ENCODE measurements at places on chromosomes 12 and 14.
A peak's percentile ranks its signal among the peaks of the same experiment; 100 is the strongest.

- no peak for DNase-seq
These were observed 185.1 kb downstream of the AKAP6 start for GRCh38 chr14:32514236-32514635.

GRCh38 chr12:65205886-65206285, 36.5 kb downstream of the LEMD3 start:
- DNase-seq, result no peak

DNA sequence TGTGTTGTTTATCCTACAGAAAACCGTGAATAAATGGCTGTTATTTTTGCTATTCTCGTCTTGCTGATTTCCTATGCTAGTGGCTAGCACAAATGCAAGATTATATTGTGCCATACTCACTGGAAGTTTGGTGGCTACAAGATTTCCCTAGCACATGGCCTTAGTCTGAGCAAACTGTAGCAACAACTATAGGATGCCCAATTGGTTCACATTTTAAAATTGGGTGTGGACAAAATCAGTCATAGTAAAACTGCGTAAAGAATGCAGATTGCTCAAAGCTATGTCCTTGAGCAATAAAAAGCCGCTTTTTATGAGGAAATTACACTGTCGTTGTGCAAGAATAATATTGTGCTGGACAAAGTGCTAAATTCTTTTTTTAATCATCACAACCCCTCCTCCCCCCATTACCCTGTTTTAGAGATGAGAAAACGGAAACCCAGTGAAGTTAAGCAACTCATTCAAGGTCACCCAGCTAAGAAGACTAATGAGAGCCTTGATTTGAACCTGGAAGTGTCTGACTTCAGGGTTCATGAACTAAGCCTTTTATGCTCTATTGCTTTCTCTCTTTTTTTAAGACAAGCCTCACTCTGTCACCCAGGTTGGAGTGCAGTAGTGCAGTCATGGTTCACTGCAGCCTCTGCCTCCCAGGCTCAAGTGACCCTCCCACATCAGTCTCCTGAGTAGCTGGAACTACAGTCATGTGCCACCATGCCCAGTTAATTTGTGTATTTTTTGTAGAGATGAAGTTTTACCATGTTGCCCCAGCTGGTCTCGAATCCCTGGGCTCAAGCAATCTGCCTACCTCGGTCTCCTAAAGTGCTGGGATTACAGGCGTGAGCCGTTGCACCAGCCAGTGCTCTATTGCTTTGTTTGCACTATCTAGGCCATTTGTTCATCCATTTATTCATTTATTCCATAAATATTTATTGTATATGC, 73.6 kb downstream of the SRGAP1 start:
- no peak for DNase-seq

DNA sequence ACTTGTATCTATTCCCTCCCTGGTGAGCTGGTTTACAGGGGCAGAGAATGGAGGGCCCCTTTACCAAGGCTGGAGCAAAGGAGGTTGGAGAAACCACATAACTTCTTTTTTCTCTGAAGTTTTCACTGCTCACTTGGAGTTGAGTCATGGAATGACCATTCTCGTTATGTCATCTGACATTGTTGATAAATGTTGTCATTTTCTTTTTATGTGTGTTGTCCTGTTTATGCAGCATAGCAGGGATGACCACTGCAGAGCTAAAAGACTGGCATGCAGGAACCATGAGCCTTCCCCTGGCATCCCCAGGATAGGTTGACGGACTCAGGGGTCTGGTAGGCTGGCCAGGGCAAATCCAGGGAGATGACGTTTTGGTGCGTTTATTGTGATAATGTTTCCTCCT, 256.8 kb upstream of the DDHD1 start:
- DNase-seq, result no peak

DNA sequence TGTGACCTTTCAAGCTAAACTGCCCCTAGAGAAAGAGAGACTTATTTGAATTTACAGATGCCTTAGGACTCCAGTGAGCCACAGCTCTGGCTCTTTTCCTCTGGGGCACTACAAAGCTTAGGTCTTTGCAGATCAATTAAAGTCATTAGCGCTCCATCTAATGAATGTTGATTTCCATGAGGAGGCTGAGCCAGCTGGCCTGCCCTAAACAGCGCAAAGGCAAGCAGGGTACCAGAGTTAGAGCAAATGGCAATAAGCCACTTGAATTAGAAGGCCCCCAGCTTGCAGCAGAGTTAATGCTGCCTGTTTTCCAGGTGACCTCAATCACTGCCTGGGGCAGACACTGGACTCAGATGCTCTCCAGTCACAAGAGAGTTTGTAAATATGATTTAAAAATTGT, 695.3 kb downstream of the DIO2 start:
- DNase-seq, result no peak

- no peak for DNase-seq
These were observed 11.5 kb downstream of the RAB21 start for GRCh38 chr12:71766202-71766601.

- no peak for DNase-seq
These were observed 85.1 kb downstream of the RGS6 start for GRCh38 chr14:72017290-72017689.

- DNase-seq, result no peak
These were observed 9.7 kb downstream of the VRK1 start for GRCh38 chr14:96806836-96807235.

- DNase-seq, result no peak
These were observed 12.6 kb downstream of the SNAPC1 start for GRCh38 chr14:61774861-61775260.

DNA sequence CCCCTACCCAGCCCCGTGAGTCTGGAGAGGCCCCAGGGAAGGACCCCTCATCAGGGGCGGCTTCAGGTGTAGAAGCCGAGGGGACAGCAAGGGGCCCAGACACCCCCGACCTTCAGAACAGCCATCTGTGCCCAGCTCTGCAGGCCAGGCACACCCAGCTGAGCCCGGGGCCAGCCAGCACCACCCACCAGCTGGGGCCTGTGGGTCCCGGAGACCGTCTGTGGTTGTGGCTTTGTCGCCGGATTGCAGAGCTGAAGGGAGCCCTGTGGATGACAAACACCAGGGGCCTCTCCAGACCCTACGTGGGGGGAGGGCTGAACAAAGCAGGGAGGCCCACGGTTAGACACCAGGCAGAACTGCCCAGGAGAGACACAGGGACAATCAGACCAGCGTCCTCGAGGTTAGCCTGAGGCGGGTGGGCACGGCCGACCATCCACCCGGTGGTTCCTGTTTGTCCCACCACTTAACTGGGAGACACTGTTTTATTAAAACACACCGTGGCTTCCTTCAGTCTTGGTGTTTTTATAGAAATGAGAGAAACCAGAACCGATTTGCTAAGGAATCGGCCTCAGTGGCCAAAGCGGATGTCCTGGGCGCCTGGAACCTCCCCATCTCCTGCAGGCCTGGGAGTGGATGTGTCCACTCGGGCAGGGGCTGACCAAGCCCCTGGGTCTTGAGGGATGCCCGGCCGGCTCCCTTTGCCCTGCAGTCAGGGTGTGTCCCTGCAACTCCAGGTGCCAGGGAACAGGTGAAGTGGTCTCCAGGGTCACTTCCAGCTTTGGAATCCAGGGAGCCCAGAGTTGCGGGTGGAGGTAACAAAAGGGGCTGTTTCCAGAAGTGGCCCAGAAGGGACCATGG, 10.0 kb downstream of the C14orf180 start:
- no peak for DNase-seq

DNA sequence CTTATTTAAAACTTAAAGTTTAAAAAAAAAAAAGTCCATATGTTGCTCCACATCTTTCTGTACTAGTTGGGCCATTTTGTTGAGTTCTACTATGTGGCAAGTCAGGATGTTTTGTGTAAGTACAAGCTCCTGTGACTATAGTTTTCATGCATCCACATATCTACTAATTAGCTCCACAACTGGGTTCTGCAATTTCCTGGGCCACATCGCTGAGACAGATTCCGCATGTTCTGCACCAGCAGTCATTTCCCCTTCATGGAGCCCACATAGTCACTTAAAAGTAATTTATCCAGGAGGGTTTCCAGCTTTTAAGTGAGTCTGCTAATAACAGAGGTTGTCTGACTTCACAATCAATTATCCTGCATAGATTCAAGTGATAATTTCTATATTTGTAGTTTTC, 461.4 kb downstream of the ZFP36L1 start:
- DNase-seq, result no peak

- no peak for DNase-seq
These were observed 30.2 kb downstream of the CLMN start for GRCh38 chr14:95289323-95290010.

DNA sequence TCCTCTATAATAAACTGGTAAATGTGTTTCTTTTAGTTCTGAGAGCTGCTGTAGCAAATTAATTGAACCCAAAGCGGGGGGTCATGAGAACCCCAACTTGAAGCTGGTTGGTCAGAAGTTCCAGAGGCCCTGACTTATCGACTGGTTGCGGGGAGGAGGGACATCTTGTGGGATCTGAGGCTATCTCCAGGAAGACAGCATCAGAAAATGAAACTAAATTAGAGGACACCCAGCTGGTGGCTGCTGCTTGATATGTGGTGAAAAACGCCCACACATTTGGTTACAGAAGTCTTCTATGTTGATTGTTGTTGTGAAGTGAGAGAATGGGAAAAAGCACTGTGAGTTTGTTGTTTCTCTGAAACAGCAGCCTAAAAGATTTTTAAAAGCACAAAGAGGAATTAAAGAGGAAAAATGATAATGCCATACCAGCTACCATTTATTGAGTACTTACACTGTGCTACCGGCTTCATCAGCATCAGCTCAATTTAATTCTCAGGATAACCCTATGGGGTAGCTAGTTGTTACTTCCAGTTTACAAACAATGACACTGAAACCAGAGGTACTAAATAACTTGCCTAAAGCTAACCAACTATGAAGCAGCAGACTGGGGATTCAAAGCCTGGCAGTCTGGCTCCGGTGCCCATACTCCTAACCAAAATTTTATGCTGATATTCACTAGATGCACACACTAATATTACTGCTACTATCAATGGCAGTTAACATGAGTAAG, 24.3 kb downstream of the DDX24 start:
- DNase-seq, result no peak

DNA sequence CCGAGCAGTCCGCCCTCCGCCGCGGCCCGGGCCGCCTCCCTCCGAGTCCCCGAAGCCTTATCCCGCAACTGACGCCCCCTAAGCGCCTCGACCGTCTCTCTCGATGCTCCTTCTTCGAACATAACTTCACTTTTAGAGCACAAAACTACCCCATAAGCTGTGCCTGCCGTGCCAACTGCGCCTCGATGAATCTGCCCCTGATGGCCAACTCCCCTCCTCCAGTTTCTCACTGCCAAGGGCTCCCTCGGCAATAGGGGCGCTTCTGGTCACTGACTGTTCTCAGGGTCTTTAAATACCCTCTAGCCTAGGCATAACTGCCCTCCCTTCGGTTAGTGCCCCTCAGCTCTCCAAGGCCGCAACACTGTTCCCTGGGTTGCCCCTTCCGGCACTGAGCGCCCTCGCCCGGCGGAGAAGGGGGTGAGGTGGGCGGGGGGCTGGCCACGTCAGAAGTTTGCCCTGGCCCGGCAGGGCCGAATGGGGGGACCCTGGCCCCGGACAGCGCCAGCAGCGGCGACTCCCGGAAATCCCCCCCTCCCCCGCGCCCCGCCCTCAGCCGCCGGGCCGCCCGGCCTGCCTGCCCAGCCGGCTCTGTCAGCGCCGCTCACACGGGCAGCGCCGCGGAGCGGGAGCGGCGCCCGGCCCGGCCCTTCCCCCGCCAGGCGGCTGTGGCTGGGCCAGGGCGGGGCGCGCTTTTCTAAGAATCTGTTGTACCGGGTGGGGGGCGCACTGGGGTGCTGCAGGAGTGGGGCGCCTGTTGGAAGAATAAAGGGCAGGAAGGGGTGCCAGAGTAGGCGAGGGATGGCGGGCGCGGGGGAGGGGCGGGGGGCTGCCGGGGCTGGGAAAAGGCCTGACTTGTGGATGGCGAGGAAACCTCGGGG, 10.6 kb downstream of the RARG start:
- peak; percentile 87 for DNase-seq

- no peak for DNase-seq
These were observed 31.4 kb downstream of the ALDH2 start for GRCh38 chr12:111798182-111798581.

GRCh38 chr14:49849213-49849847, 3.3 kb downstream of the NEMF start:
- no peak for DNase-seq

GRCh38 chr12:7269273-7269672, 34.6 kb upstream of the ACSM4 start:
- no peak for DNase-seq

DNA sequence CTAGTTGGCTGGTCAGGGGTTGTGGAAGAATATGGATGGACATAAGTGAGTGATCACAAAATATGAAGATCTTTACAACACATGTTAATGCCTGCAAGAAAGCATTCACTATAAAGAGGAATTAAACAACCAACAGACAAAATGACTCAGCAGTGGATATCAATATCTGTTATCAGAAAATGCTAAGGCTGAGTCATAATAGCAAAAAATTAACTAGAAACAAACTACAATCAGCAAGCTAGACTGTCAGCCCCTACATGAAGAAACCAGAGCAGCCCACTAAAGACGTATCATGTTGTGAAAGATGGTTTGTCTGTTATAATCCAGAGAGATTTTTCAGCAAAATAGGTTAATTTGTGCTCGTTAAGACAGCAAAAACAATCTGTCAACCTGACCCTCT, 472.9 kb downstream of the NELL2 start:
- DNase-seq, result no peak

- no peak for DNase-seq
These were observed 49.8 kb downstream of the TRPV4 start for GRCh38 chr12:109783135-109783964.

DNA sequence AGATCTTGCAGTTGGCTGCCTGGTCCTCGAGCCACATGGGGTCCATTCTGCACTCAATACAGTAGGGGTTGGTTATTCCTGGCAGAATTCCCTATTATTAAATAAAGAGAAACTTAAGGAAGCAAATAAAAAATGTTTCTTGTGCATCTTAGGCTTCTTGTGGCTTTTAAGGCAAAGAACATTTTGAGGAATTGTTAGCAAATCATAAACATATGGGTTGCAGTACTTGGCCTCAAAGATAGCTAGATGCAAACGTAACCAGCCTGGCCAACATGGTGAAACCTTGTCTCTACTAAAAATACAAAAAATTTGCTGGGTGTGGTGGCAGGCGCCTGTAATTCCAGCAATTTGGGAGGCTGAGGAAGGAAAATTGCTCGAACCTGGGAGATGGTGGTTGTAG, 50.8 kb upstream of the KCNA5 start:
- DNase-seq, result no peak

DNA sequence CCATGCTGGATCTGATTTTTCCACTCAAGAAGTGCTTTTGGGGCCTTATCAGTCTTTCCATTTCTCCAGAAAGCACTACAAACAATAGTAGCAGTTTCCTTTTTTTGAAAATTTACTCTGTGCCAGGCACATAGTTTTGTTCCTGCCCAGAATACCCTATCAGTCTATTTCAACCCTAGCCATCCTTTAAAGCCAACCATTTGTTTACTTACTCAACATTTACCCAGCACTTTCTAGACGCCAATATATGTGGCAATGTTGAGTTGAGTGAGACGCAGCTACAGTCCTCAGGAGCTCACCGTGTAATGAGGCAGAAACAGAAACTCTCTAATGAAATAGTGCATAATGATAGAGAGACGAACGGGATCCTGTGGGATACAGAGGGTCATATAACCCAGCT, 32.9 kb upstream of the CHST11 start:
- no peak for DNase-seq

- DNase-seq, result no peak
These were observed 133.0 kb downstream of the PAWR start for GRCh38 chr12:79557690-79558315.

- DNase-seq, result no peak
These were observed 19.6 kb downstream of the FGD6 start for GRCh38 chr12:95197636-95198035.
